ENCODE measurements at places on chromosomes 11 and 22. TPM values are rescaled to one million over a fixed set of nuclear protein-coding genes. Genes with fewer than 3 reads are reported as not detected.

DNA sequence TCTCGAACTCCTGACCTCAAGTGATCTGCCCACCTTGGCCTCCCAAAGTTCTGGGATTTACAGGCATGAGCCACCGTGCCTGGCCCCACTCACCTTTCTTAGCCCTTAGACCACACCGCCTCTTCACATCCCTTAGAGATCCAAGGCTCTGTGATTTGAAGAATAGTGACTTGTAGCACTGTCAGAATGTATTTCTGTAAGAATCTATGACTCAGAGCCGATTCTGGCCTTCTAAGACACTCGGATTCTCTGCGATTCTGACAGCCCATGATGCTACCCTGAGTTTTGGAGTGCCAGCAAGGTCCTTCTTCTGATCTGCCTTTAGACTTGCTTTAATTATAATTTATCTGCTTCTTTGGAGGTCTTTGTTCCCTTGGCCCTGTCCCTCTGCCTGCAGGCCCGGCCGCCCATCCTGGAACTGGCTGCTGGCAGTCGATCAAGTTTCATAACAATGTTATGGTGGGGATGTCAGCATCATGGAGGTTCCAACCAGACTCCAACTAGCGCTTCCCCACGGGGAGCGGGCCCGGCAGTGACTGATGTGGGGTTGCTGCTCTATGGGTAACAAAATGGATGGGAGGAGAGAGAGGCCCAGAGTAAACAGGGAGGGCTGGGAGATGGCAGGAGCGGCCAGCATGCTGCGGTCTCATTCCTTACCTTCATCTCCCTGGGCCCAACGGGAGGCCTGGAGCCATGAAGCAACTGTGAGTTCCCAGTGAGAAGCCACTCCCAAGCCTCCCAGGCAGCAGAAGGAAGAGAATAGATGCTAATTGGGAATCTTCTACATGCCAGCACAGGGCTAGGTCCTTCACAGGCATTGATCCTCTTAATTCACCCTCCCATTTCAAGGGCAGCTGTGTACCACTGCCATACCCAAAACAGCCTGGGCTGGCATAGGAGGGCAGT is 55.7 kb upstream of the RASD2 start:
- no peak for DNase-seq

GRCh38 chr11:102478673-102479299 is 26.2 kb upstream of the TMEM123 start:
- DNase-seq, result peak; percentile 3

- DNase-seq, result no peak
Observed at GRCh38 chr11:87490671-87491070, 452.9 kb downstream of the TMEM135 start.

MAP6 gene
- 20.7 TPM for total RNA-seq

DNA sequence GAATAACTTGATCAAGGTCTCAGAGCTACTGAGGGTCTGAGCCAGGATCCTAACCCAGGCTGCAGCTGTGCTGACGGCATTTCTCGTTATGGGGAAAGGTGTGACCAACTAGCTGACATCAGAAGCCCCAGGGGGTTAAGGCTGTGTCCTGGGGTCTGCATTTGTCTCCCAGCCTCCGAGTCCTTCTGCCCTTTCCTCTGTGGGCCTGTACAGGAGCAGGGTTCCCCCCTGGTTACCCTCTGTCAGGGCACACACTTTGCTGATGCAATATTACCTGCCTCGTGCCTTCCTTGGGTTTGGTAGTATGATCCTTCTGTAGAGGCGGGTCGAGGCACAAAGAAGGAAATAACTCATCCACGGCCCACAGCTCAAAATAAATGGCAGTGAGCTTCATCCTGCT is 183.0 kb downstream of the TBC1D22A start:
- DNase-seq, result no peak

TYMP gene
- 27.4 TPM for total RNA-seq

DNA sequence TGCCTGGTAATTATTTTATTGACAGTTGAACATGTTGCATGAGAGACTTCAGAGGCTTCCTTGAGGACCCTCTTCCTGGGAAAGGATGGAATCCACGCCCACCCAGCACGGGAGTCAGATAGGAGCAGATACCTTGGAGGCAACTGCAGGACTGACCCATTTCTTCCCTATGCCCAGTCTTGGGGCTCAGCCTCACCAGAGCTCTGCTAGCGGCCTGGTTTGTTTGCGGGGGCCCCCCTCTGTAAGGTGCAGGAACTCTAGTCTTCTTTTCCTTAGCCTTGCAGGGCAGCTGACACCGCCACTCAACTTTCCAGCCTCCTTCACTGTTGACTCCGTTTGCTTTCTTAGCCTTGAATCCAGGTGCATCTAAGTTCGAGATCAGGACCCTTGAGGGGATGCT is 1032.8 kb downstream of the BRD1 start:
- DNase-seq, result peak; percentile 21

GRCh38 chr11:11558826-11559225 is 63.0 kb downstream of the GALNT18 start:
- no peak for DNase-seq

THRSP gene
- not detected for total RNA-seq

DNA sequence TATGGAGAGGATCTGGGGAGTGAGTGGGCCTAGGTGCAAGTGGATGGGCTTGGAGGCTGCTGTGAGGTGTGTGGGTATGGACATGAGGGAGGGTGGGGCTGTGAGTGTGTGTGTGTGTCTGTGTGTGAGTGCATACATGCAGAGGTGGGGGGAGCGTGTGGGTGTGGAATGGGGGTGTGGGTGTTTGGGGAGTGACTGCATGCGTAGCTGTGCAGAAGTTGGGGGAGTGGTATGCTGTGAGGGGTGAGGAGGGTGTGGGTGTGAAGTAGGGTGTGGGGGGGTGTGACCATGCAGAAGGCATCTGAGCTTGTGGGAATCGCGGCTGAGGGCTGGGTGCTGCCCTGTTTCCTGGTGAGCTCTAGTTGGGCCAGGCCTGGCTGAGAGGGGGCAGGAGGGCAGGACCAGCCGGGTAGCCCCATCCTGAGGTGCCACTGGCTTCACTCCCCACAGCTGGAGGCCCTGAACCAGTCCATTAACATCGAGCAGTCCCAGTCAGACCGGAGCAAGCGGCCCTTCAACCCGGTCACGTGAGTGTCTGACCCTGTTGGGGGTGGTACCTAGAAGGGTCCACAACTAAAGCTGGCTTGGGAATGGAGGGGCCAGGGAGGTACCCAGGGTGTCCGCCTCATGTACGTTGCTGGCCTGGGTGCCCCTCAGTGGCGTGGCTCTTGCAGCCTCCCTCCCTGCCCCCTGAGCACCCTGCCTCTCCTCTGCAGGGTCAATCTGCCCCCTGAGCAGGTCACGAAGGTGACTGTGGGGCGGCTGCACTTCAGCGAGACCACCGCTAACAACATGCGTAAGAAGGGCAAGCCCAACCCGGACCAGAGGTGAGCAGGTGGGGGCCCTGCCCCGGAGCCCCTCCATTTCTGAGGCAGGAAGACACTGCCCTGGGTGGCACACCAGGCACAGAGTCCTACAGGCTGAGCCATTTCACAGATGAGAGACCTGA is 16.5 kb downstream of the TMEM258 start:
- DNase-seq, result no peak

DNA sequence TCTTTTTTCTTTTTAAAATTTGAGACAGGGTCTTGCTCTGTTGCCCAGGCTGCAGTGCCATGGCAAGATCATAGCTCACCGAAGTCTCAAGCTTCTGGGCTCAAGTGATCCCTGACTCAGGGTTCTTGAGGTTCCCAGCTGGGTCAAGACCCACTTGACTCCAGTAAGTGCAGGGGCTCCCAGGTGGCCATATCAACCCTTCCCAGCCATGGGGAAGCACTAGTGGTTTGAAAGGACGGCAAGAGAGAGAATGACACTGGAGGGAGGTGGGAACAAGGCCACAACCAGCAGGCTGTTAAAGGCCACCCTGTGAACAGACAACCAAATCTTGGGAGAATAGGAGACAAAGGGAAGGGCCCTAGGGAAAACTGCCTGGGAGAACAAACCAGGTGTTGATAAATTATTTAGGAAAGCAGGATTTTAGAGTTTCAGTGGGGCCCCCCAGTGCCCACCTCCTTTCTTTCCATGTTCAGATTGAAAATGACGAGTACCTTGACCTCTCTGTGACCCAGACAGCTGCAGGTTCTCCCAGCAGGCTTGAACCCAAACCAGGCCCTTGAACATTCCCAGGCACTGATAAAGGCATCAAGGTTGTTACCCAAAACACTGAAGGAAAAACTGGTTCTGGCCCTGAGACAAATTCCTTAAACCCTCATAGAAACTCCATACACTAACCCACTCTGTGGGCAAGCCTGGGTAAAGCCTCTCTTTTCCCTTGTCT is 28.8 kb downstream of the KLHL22 start:
- no peak for DNase-seq

- DNase-seq, result no peak
Observed at GRCh38 chr11:40289370-40289769, 1170.1 kb downstream of the LRRC4C start.

GRCh38 chr11:65498042-65498726 is 661 bp upstream of the MALAT1 start:
- no peak for DNase-seq

DNA sequence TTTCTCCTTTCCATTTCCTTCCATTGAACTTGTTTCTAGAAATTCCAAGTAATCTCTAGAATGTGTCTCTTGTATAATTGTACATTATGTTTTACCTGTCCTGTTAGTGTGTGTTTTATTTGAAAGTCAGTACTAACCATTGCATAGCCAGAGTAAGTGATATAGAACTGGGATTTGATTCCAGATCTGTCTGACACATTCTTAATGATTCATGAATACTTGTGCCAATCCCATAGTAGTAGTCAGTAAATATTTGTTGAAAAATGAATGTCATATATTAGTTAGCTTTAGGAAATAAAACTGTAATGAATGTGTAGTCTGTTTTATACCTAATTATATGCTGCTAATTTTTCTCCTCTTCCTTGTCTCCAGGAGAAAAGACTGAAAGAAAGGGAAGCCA is 186.9 kb downstream of the DDX10 start:
- no peak for DNase-seq

GRCh38 chr22:44693756-44694155 is 8.2 kb upstream of the PRR5 start:
- no peak for DNase-seq

- DNase-seq, result no peak
Observed at GRCh38 chr11:125328225-125328580, 163.7 kb downstream of the PKNOX2 start.

DNA sequence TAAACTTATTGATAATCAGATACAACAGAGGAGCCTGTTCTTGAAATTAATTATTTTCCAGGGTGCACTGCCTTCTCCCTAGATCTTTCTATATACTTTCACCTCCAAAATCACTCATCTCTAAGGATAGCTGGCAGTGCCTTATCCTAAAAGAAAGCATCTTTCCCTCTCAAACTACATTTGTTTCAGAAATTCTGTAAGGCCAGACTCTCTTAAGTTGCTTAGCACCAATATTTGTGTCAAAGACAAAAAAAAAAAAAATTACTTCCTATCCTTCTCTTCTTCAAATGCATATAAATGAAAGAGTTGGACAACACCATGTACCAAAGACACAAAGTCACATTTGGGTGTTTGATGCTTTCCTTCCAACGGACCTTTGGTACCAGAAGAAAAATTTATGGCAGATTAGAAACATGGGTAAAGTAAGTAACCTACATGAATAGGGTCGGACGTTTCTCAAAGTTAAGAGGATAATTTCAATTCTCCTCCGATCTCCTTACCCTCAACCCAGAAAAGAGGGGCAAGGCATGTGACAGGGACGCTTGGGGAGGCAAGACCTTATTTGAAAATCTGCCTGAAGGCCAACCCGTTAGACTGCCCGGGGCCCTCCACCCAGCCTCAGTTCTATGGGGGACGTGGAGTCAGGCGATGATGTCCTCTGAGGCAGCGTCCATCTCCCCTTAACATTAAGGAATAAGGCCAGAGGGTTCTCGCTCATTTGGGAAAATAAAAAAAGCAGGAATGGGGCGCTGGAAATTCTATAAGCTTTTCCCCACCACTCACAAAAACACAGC is 66.3 kb downstream of the ETS1 start:
- no peak for DNase-seq

NXPE1 gene
- not detected for total RNA-seq

- DNase-seq, result no peak
Observed at GRCh38 chr11:75077316-75077715, 19.4 kb downstream of the OR2AT4 start.

- DNase-seq, result peak; percentile 86
Observed at GRCh38 chr11:134662629-134663360, 250.8 kb upstream of the B3GAT1 start.

- no peak for DNase-seq
Observed at GRCh38 chr11:16871368-16871767, 132.9 kb downstream of the C11orf58 start.

TMPRSS5 gene
- 0.40 TPM for total RNA-seq

- no peak for DNase-seq
Observed at GRCh38 chr11:121119440-121119839, 18.4 kb downstream of the TECTA start.

DNA sequence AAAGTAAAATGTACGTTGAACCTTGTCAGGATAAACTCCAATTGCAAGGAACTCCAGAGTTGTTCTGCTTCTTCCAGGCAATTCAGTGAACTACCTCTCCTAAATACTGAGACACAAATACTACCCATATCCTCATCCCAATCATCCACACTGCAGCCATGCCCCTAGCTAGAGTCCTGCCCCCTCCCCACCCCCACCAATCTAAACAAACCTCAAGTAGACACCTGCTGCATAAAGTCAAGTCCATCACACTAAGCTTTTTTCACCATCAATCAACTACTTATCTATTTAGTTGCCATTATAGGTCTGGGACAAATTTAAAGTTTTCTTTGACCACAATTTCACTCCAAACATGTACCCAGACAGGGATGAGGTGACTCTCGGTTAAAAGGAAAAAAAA is 93.2 kb upstream of the APOA1 start:
- no peak for DNase-seq

GRCh38 chr11:87374038-87374807 is 336.5 kb downstream of the TMEM135 start:
- no peak for DNase-seq

GRCh38 chr11:2307501-2308331 is 5.9 kb downstream of the TSPAN32 start:
- DNase-seq, result no peak

DNA sequence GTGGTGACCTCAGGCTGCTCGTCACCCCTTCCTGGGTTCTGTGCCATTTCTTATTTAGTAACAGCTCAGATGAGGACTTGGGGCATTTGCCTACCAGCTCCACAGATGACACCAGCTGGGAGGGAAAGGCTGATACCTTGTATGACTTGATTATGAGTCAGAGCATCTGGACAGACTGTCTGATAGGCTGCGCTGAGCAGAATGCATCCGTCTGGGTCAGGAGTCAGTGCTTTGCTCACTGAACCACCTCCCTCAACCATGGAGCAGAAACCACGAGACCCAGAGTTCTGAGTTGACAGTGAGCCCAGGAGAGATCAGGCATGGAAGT is 6.8 kb downstream of the ST14 start:
- no peak for DNase-seq

ENTHD1 gene
- not detected for total RNA-seq

GRCh38 chr11:17531071-17531600 is 13.1 kb downstream of the USH1C start:
- DNase-seq, result no peak
